ENCODE measurements at places on chromosomes 3 and 15.

DNA sequence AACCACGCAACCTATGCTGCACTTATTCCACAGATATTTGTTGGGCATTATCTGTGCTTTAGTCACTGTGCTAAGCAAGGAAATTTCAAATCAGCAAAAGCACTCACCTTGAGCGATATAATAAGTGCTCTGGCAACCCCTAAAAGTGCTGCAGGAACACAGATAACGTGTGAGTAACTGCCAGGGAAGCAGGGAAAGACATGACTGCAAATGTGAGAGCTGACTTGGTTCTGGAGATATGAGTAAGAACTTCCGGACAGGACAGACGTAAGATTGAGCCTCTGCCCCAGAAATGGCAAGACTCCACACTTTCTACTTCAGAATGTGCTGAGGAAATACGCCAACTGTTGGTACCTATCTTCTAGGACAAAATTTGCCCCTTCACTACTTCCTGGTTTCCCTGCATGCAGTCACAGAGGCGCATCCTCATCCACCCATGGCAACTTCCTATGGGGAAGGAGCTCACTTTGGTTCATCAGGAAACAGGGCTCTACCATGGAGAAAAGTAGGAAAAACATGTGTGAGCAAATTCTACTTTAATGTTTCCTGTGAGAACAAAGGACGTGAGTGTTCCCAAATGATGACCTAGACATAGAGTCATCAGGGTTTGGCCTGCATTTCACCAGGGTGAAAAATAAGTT lies 41.7 kb downstream of the AQP9 start:
- peak; percentile 40 for DNase-seq

DNA sequence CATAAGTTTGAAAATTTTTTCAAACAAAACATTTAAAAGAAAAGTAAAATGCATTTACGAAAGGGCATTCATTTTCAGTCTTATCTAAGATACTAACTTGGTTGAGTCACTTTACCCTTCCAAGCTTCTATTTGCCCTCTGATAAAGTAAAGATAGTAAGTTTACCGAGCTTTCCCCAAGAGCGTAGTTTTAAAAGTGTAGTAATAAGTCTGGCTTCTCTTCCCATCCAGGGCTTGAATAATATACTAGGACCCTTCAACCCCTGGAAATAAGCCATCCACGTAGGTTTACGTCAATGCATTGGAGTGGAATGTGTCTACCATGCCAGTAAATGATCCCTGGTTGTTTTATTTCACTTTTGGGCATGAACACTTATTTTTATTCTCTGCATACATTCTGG lies 608.3 kb downstream of the NTRK3 start:
- DNase-seq = no peak

DNA sequence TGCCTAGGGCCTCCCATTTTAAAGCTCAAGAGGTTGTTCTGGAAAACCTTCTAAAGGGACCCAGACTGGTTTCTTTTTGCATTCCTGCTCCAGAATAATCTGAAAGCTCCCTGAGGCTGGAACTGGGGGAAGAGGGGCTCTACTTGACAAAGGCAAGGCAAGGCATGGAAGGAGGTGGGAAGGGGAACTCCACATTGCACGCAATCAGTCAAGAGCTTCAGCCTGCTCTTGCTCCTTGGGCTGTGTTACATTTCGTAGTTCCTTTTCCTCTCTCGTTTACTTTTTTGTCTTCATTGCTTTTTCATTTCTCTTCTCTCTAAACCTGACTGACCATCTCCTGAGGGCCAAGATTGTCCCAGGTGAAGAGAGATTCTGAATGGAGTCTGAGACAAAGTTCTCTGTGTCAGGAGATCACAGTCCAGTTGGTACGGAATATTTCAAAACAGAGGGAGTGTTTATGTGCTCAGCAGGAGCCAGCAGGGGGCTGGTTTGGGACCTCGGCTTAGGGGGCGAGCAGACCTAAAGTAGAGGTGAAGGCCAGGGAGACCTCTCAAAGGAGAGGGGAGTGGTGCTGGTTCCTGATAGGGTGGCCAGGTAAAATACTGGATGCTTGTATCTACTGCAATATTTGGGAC lies 6.0 kb upstream of the KCTD6 start:
- DNase-seq = no peak

- DNase-seq = no peak
Observed at GRCh38 chr3:2802429-2802828, 307.7 kb downstream of the IL5RA start.

DNA sequence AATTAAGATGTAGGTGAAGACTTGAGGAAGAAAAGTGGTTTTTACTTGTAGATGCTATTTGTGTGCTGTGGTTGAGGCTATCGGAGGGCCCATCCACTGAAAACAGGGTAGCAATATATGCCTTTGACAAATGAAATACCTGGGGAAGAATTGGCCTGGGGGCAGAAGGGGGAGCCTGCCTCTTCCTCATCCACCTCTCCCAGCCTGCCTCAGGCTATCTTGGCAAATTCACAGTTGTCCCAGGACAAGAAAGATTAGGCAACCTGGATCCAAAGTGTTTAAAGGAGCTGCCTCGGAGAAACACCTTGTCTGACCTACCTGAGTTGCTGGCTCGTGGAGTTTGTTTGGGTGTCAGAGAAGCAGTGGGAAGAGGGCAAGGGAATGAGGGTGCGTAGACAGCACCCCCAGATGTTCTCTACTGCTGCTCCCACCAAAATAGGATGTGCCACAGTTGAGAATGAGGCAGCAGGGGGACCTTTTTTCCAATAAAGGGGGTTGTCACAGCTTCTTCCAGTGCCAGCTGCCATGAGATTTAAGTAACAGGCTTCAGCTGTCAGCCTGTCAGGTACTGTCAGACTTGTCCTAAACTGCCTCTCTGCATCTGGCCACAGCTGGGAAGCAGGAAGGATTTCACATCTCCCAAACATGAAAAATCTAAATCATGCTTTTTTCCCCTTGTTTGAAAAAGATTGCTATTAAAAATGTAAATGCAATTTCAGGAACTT lies 9.2 kb downstream of the PLEKHO2 start:
- no peak for DNase-seq

- no peak for DNase-seq
Observed at GRCh38 chr15:23567921-23568320, 2.4 kb downstream of the MKRN3 start.

- DNase-seq = peak; percentile 2
Observed at GRCh38 chr3:126256251-126256650, 75.9 kb upstream of the ALDH1L1 start.

DNA sequence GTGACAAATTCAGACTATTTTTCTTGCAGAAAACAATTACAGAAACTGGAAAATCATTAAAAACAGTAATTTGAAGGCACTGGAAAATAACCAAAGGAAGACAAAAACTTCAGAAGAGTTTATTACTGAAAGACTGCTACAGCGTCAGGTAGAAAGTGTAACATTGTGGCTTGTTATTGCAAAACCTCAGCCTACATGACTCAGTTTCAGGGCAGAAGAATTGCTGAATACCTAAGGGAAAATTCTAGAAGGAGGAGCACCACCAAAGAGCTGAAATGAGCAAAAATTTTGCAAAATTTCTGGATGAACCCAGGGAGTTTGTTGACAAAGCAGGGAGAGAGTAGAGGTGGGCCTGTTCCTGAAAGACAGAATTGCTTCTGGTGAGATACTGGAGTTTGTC lies 219.6 kb downstream of the C3orf38 start:
- no peak for DNase-seq

- DNase-seq = no peak
Observed at GRCh38 chr3:73498764-73499622, 125.7 kb downstream of the PDZRN3 start.

GRCh38 chr3:187040516-187041361 lies 98.6 kb downstream of the RPL39L start:
- peak; percentile 26 for DNase-seq

DNA sequence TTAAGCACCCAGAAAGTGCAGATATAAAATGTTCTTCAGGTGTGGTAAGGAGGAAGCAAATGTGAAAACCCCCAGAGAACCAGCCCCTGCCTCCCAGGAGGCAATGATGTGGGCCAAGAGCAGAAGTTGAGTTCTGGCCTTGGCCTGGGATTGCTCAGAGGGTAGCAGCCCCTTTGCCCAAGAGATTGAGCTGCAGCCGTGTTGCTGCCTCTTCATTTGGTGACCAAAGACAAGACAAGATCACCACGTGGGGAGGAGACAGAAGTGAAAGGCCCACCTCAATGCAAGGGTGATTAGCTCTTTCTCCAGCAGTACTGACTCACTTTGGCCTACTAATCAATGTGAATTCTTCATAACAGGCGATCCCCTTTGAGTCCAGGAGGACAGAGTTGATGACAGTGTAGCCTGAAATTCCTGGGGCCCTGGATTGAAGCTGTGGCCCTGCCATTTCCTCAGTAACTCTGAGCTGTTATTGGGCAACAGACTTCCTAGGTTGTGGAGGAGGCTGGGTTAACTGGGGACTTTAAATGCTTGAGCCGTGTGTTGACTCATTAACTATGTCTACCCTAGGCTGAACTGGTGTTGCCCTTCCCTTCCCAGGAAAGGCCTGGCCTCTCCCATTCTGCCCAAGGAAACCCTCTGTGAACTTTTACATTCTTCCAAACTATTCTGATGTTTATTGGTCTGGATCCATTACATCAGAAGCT lies 86.5 kb downstream of the ST6GAL1 start:
- no peak for DNase-seq

DNA sequence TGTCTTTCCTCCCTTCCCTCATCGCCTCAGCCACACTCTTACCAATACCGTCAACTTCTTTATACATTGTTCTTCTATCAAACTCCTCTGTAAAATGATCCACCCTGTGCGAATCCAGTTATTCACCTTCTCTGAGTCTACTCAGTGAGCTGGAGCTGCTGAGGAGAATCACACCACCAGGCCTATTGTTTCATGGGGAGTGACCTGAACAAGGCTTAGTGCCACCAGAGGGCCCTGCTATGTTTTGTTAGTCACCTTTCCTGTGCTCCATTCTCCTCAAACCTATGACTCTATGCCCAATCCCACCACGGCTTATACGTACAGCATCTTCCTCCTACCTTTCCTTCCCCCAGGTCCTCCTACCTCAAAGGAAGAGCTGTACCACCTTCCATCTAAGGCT lies 50.4 kb upstream of the MED12L start:
- DNase-seq = no peak

DNA sequence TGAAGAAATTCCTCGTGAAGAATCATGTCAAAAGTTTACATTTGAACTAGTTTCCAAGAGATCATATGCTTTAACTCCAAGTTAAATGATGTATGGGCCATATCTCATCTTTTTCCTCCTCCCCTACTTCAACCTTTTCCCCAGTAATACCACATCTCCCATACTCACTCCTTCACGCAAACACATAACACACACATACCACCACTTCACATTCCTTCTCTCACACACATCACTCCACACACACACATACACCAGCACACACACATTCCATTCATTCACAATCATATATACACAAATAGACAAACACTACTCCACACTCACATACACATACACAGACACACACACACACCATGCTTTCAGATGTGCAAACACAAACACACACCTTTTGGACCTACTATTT lies 769.0 kb upstream of the NR2F2 start:
- no peak for DNase-seq

GRCh38 chr15:98755781-98756180 lies 107.4 kb downstream of the IGF1R start:
- no peak for DNase-seq

- peak; percentile 68 for DNase-seq
Observed at GRCh38 chr3:140292170-140292569, 357.2 kb downstream of the CLSTN2 start.

DNA sequence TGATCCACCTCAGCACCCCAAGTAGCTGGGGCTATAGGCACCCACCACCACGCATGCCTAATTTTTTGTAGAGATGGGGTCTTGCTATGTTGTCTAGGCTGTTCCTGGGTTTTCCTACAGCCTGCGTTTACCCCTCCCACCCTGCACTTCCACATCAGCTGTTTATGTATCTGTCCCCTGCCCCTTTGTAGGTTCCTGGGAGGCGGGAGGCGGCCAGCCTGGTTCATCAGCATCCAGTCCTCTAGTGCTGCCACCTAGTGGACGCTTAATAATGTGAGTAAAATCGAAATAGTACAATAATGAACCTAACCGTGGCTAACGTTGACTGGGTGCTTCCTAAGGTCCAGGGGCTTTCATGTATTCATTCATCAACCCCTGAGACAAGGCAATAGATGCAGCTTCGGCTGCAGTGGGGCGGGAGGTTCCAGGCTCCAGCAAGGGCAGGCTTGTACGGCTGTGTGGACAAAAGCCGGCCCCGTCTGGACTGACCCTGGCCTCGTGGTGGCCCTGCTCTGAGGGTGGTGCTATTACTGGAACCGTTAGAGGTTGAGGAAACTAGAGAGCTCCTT lies 1.2 kb upstream of the LCTL start:
- DNase-seq = peak; percentile 53

GRCh38 chr3:150727653-150728502 lies 24.2 kb upstream of the ERICH6 start:
- no peak for DNase-seq

DNA sequence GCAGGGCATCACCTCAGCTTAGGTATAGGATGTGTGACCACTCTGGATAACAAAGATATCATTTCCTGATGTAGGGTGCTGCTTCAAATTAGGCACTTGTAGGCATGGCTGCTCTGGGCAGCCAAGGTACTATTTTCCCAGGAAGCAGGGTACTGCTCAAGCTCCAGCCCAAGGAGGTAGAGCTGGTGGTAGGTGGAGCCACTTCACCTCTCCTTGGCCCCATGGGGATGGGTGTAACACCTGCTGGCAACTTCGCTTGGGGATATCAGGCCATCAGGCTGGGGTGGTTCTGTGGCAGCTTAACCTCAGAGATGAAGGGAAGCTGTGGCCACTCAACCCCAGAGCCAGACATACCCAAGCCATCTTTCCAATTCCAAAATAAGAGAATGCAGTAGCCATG lies 147.1 kb upstream of the IGF1R start:
- no peak for DNase-seq

DNA sequence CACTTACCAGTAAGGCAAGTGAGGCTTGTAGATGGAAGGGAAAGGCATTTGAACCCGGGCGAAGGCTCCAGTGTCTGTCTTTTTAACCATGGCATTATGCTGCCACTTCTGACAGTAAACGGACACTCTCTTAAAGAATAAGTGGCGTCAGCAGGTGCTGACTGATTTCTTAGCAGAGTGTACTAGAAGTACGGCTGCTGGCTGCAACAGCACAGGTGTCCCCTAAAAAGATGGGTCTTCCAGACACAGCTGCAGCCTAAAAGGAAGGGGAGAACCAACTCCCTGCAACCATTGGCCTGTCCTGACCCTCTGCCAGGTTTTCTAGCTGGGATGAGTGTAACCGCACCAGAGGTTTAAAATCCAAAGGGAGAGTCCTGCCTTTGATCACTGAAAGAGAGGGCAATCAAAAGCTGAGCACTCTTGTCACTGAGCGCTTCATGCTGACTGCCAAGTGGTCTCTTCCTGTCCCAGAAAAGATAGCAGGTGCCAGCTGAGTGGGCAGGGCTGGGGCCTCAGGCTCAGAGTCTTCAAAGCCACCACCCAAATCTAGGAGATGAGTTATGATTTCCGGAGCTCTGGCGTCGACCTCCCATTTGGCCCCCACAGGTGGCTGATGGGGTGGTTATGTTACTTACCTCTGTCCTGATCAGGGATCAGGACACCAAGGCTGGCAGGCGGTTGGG lies 255.8 kb downstream of the SLCO3A1 start:
- no peak for DNase-seq

DNA sequence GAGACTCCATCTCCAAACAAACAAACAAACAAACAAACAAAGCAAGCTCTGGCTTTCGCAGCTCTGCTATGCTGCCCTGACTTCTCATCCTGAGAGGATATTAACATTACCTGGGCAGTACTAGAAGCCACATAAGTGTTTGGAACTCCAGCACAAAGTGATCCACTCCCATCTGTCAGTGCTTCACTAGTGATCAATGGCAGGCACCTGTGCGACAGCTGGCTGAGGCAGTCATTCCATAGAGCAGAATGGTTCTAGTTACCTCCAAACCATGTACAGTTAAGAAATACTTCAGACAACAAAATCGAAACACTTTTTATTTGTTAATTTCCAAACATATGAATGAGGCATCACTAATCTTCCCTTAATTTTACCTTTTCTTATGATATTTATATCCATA lies 2.8 kb upstream of the MB21D2 start:
- DNase-seq = peak; percentile 41
